ENCODE measurements at places on chromosomes 6 and 20.

GRCh38 chr20:25030007-25030648 lies 27.8 kb downstream of the ACSS1 start:
- DNase-seq, result no peak

- DNase-seq, result no peak
Observed at GRCh38 chr6:123462152-123462551, 174.6 kb downstream of the TRDN start.

GRCh38 chr6:3296537-3296936 lies 37.8 kb downstream of the PSMG4 start:
- no peak for DNase-seq

DNA sequence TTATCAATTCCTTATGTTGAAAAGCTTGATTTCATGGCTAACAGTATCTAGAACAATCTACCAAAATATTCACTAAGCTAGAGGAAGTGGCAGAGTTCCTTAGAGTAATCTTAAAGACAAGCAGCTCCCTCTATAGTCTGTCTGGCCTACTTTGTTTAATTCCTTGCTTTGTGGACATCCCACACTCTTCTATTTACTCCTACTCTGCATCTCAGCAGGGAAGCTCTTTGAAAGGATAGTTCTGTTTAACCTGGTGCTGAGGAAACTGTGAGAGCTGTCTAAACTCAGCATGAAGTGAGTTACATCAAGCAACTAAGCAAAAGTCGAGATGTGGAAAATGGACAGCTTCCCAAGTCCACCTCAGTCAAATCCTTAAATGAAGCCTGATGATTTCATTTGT lies 4.3 kb downstream of the REV3L start:
- no peak for DNase-seq

DNA sequence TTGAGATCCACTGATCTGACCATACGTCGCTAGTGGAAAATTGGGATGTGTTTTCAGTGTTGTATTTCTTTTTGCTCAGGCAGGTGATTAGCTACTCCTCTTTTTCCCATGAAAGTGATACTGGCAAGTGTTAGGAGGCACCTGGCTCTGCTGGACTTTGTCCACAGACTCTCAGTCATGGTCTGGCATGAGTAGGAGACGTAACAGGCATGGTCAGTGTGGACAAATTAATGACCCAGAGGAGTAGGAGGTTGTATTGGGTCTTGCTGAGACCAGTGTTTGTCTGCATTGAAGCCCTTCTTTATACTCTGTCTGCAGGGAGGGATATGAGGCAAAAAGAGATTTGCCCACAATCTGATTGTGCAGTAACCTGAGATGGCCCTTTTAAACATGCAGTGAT lies 178.7 kb downstream of the DTNBP1 start:
- DNase-seq, result no peak

DNA sequence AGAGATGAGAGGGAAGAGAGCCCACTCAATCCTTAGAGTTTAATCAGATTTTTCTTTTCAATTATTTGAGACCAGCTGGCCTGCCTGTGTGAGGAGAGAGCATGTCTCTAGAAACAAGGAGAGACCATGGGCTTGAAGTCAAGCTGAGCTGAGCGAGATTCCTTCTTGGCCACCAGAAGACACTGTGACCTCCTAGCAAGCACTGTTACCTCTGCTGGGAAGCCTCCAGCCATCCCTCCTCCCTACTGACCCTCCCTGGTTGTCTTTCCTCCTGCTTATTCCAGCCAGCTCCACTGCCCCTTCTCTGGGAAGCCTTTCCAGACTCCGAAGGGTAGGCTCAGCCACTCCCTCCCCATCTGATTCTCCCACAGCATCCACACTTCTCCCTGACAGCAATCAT lies 110.0 kb downstream of the SCML4 start:
- DNase-seq, result no peak

GRCh38 chr6:106488494-106489370 lies 128.2 kb downstream of the CRYBG1 start:
- no peak for DNase-seq

DNA sequence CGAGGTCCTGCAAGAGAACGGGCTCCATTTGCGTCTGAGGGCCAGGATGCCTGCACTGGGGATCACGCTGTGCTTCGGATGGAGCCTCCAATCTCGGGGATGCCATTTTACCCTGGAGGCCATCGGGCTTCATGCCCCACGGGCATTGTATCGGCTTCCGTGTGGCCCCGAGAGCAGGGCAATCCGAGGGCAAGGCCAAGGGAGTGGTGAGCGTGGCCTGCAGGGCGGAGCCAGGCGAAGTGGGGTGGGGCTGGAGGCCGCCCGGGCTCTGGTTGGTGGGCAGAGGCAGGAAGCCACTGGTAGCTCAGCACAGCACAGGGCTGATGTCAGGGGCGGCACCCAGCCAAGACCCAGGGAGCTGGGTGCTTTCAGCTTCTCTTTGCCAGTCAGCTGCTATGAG lies 57.5 kb upstream of the BHLHE23 start:
- DNase-seq, result no peak

DNA sequence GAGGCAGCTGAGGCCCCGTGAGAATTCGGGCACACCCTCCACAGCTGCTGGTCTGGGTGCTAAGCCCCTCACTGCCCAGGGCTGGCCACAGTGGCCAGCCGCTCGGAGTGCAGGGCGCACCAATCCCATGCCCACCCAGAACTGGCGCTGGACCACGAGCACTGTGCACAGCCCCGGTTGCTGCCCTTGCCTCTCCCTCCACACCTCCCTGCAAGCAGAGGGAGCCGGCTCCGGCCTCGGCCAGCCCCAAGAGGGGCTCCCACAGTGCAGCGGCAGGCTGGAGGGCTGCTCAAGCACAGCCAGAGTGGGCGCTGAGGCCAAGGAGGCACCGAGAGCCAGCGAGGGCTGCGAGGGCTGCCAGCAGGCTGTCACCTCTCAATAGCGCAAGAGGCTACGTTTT lies 35.0 kb downstream of the CGA start:
- DNase-seq, result no peak

DNA sequence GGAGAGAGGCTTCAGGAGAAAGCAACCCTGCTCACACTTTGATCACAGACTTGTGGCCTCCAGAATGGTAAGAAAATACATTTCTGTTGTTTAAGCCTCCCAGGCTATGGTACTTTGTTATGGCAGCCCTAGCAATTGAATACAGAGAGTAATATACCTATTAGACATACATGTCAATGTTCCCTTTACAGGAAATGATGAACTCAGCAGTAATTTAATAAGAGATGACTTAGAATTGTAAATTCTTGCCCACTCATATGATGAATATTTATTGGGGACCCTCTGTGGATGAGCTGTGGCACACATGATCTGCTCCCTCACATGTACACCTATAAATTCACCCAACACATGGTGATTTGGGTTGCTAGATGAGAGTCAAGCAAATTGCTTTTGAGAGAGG lies 20.4 kb upstream of the FOXA2 start:
- DNase-seq, result no peak

GRCh38 chr6:4939241-4939640 lies 64.6 kb downstream of the RPP40 start:
- no peak for DNase-seq

- no peak for DNase-seq
Observed at GRCh38 chr20:47974234-47974878, 189.1 kb upstream of the SULF2 start.

- no peak for DNase-seq
Observed at GRCh38 chr20:34016736-34017135, 23.0 kb downstream of the RALY start.

DNA sequence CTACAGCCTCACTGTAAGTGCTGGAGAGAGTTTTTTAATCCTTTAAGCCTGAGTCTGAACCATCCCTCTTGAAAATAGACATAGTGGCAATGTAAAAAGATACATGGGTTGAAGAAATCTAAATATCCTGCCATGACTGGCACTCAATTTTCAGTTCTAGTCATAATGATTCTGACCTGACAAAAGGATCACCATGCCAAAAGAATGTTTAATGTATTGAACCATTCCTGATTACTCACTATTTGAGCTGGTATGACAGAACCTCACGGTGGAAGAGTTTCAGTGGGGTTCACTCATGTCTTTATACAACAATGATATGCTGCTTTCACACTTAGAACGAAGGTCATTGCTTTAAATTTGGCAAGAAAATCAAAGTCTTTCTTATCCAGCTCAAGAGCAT lies 93.4 kb downstream of the HIVEP2 start:
- no peak for DNase-seq

DNA sequence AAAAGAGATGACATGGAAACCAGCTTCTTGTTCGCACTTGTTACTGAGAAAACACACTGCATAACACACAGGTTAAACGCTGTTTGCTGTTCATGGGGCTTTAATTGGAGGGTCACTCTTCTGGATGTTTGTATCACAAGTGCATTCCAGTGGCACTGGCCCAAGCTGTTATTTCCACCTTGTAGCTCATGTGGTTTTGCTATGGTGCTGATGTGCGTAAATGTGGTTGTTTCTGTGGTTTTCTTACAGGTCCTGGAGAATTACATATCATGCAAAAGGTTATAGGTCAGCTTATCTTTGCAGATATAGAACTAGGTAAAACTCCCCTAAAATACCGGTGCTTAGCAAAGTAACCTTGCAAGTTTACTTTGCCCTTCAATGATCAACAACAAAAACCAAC lies 89.3 kb upstream of the AHI1 start:
- DNase-seq, result no peak

GRCh38 chr6:90237350-90237990 lies 59.2 kb downstream of the BACH2 start:
- DNase-seq, result no peak

- DNase-seq, result no peak
Observed at GRCh38 chr6:37131104-37131959, 38.6 kb upstream of the PIM1 start.

- DNase-seq, result no peak
Observed at GRCh38 chr6:26657256-26657655, 2.3 kb downstream of the ZNF322 start.

DNA sequence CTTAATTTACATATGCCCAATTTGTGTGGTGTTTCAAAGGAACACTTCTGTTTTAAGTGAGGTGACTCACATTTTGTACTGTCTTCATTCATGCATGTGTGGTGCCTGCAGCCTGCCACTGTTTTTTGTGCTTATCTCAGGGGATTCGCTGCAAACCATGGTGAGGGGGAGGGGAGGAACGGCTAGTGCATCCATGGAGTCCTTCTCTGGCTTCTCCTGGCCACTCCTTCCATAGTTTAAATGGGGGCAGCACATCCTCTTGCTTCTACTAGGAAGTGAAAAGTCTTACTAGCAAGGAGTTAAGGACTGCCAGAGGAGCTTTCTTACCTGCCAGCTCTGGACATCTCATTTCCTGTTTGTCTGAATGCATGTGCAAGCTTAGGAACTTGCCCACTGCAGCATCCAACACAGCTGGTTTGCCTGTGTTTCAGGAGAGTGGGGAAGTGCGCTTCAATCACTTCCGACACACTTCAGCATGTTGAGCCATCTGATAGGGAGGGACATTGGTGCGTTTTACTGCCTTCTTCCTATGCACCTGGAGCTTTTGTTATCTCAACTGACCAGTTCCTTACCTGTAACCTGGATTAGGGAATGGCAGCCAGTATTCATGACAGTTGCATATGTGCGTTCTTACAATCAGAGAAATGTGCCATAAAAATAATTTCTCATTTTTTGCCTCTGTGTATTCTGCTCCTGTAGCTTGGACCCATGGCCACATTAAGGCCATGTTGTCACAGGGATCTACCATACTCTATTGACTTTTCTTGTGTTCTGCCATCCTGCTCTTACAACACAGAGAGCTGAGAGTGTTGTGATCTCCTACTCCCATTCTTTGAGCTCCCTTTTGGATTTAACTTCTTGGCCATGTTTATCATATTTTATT lies 211.3 kb downstream of the ARID1B start:
- DNase-seq, result peak; percentile 20

- no peak for DNase-seq
Observed at GRCh38 chr6:2771079-2771478, 5.9 kb downstream of the WRNIP1 start.

GRCh38 chr6:149852180-149852579 lies 12.0 kb downstream of the LRP11 start:
- no peak for DNase-seq

DNA sequence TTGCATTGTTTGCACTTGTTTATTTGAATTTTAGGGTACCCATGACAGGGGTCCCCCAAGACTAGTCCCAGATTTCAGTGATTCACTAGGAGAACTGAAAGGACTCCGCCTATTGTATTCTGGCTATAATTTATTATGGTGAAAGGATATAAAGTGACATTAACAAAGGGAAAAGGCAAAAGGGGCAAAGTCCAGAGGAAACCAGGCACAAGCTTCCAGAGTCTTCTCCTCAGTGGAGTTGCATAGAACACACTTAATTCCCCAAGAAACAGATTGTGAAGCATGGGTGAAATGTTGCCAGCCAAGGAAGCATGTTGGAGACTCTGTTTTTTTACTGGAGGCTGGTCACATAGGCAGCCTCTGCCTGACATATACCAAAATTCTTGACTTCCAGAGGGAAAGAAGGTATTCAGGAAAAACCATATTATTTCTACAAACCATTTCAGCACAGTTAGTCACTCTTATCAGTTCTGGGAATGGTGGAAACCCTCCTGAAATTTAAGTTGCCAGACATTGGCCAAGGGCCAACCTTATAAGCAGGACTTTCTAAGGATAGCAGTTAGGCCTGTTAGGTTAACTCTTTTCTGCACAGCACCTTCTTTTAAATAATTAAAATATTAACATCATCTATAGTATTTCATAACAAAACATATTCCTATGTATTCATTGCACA lies 71.8 kb downstream of the FIG4 start:
- DNase-seq, result no peak

DNA sequence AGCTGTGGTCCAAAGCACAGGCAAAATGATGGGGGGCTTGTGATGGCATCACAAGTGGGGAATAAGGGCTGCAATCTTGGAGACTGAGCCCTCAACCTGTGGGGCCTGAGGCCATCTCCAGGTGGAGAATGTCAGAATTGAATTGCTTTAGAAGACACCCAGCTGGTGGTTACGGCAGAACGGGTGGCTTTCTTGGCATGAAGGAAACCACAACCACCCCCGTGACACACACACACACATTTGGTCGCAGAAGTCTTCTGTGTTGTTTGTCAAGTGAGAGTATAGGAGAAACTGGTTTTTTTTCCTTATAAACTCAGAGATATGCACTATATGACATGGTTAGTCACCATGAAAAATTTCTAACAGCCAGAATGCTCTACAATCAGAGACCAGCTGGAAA lies 139.5 kb upstream of the CDH4 start:
- no peak for DNase-seq

DNA sequence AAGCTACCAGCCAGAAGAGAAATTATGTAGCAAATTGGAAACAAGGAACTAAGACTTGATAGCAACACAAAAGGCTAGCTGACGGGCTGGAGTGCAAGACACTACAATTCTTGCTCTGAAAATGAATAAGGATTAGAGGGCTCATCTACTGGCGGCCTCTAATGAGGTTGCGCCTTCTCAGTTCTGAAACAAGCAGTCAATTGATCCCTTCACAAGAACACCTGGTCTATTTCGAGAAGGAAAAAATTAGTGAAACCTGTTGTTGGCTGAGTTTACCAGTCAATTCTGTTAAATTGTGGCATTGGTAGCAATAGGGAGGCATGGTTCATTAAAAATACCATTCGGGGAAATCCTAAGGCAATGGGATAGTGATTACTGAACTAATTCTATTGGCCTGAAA lies 74.8 kb upstream of the JARID2 start:
- no peak for DNase-seq

DNA sequence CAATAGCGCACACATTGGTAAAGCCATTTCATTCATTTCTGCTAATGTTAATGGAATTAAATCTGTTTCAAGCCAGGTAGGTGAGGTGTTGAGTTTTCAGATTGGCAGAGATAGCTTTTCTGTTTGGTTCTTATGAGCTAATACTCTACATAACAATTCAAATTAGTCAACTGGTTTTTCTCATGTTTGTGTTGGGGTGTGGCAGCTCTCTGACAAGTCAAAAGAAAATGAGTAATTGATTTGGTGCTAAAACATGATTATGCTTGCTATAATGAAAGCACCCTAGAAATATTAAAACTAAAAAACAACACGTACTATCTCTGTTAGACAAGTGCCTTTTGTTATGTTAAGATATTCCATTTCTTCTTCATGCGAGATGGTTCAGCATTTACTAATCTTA lies 13.6 kb downstream of the PPP1R14C start:
- DNase-seq, result no peak
